ENCODE measurements at places on chromosomes 2 and 18. TPM values are rescaled to one million over a fixed set of nuclear protein-coding genes. Genes with fewer than 3 reads are reported as not detected.

GRCh38 chr2:96584017-96584416, 47.5 kb downstream of the ARID5A start:
- DNase-seq: peak; percentile 10

GRCh38 chr2:199405241-199405640, 52.5 kb downstream of the SATB2 start:
- no peak for DNase-seq

- DNase-seq: no peak
These were observed 83.5 kb downstream of the HRH4 start for GRCh38 chr18:24543795-24544498.

- no peak for DNase-seq
These were observed 8.9 kb downstream of the CCL20 start for GRCh38 chr2:227822416-227823003.

DNA sequence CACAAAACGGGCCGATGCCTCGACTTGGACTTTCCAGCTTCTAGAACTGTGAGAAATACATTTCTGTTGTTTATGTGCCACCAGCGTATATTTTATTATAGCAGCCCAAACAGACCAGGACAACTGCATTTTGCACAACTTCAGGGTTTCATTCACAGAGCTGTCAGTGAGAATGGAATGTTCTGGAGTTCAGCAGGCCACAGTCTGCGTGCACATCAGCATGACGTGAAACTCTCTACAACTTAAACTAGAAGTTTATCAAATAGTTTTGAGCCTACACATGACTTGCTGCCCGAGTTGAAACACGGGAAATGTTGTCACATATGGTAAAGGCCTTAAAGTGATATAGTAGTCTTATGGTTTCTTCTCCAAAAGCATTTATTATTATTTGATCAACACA, 3.9 kb upstream of the TRIB2 start:
- DNase-seq: no peak

OTOS gene
- not detected for total RNA-seq

DNA sequence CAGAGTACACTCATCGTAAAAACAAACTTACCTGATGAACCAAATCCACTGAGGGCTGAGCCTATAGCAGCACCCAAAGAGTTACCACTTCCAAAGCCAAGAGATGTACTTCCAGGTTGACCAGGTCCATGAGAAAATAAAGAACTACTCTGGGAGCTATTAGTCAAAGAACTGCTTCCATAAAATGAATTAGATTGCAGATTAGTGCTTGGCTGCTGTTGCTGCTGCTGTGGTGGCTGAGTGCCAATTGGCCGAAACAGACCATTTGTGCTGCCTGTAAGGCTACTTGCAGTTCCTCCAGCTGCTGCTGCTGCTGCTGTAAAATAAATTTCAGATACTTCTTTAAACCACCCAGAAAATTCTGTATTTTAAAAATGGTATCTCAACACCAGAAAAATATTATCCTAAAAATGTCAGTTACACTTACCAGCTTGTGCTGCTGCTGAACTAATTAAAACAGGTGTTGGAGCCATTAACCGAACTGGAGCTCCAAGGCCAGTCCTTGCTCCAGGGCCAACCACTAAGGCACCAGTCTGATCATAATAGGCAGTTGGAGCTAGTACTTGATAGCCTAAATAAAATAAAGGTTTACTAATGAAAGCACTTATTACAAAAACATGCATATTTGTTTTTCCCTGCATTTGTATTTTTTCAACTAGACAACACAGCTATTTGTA, 58.1 kb upstream of the SDC1 start:
- DNase-seq: no peak

DNA sequence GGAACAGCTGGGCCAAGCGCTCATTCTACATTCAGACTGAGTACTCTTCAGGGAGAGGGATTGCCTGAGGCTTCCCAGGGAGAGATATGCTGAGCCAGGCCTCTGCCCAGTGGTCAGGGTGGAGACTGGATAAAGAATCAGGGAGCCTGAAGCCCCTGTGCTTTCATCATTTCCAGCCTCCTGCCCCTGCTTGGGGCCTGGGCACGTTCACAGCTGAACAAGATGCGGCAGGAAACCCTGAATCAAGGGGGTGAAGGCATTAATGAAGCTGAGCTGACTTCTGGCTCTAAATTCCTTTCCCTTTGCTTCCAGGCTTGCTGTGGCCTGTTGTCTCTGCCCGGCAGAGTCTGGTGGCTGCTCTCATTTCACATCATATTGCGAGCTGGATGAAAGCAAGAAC, 35.0 kb downstream of the RPL37A start:
- DNase-seq: peak; percentile 79

- DNase-seq: no peak
These were observed 130.9 kb downstream of the TMEM17 start for GRCh38 chr2:62375113-62375420.

DNA sequence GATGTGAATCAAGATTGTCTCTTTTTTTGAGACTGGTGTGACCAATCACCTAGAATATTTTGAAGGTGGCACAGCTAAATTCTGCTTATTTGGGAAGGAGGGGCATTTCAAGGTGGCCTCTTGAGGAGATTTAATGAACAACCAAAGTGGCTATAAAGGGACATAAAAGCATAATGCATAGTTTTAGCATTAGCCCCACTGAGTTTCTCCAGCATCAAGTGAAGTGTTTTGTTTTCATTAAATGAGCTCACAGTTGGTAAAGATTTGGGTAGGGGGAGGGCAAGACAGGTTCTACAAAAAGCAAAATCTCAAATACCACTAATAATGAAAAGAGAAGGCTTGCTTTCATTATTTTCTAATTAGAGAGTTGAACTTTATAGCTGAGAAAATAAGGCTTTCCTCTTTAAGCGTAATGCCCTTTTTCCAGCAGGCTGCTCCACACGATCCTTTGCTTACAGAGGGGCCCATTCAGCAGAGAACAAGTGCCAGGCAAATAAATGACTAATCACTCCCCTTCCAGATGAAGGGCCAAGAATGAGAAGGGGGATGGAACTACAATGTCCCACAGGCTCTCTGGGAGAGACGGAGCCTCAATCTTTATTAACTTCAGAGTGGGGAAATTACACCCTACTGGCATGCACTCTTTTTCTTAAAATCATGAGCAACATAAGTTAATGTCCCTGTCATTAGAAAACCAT, 35.9 kb downstream of the LHCGR start:
- no peak for DNase-seq

GRCh38 chr2:178109813-178110212, 2.4 kb upstream of the RBM45 start:
- no peak for DNase-seq

DNA sequence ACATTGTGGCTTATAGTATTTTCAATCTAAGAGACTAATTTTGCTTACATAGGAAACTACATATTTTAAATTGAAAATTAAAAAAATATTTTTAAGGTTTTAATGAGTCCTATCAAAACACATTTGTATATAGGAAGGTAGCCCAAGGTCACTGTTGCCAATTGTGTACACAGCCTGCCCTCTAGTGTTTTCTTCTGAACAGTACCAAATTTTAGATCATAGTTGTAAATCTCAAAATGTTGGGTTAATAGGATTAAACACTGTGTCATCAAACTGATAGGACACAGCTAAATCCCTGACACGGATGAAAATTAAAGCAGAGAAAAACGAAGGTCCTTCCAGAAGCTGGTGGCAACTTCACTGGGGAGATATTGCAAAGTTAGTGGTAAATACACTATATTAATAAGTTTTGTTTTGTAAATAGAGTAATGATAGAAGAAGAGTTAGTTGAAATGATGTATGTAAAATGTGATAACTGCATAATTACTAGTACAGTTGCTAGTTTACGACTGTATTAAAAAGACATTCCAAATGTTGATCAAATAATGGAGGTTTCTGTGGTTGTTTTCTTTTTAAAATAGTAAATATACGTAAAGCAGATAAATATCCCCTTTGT, 19.7 kb downstream of the CLUL1 start:
- DNase-seq: no peak

RAD51AP2 gene
- total RNA-seq: 0.10 TPM

GRCh38 chr2:79432731-79433146, 80.1 kb upstream of the CTNNA2 start:
- DNase-seq: no peak

DNA sequence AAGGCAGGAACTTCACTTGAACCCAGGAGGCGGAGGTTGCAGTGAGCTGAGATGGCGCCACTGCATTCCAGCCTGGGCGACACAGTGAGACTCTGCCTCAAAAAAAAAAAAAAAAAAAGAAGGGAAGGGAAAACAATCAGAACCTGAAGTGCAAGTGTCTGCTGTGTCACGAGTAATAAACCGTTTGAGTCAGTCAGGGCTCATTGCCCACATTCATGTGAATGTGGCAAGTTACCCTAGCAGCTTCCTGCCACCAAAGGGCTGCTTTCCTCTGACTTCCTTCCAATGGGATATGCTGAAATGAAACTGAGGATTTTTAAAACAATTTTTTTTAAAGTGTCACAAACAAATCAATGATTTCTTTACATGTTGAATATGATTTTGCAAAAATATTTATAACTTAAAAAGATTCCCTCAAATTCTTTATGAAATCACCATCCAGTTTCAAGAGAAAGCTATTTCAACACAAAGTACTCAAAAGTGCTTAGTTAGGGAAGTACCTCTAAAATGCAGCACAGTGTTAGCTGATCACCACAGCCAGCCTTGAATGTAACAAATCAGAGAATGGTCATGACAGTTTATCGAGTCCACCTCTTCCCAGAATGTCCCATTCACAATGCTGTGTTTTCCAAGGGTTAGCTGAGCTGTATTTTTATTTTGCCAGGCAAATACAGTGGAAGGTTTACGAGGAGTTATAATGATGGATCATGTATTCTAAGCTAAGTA, 36.4 kb downstream of the WDSUB1 start:
- peak; percentile 77 for DNase-seq

HOXD8 gene
- total RNA-seq: 6.5 TPM

DNA sequence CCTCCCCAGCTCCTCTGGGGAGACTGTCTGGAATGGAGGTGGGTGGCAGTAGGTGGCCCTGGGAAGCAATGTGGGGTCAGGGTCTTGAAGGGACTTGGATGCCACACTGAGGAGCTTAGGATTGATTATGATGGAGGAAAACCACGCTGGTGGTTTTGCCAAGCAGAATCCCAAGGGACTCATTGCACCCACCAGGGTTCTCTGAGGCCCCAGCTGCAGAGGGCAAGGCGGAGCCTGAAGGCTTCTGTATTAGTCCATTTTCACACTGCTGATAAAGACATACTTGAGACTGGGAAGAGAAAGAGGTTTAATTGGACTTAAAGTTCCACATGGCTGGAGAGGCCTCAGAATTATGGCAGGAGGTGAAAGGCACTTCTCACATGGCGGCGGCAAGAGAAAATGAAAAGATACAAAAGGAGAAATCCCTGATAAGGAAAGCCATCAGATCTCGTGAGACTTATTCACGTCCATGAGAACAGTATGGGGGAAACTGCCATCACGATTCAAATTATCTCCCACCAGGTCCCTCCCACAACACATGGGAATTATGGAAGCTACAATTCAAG, 87.2 kb upstream of the YWHAQ start:
- DNase-seq: no peak

DNA sequence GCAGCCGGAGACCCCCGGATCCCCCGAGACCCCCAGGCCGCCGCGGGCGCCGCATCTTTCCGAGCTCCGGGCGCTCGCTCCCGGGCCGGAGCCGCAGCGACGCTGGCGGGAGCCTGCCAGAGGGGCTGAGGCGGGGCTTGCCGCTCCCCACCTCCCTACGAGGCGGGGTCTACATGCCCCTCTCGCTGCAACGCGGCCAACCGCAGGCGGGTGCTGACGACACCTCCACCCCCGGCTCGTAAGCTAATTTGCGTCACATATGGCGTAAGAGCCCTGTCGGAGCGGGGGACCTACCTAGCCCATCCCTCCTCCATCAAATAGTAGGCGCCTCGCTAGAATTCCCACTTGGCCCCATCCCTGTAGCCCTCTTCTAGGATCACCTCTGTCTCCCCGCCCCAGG, at the start of gene PTPRN:
TSS of gene PTPRN (minus strand) at position 124 of the 400 bp plus-strand sequence. CDS start at position 55, 69 bp downstream.
- DNase-seq: no peak

GRCh38 chr2:38386377-38386776, 9.3 kb upstream of the ATL2 start:
- DNase-seq: no peak

REEP1 gene
- 0.14 TPM for total RNA-seq

DPYSL5 gene
- not detected for total RNA-seq

- no peak for DNase-seq
These were observed 166.2 kb downstream of the SH3RF3 start for GRCh38 chr2:109295070-109295780.

All from foreskin keratinocyte (primary cell).